ENCODE measurements at places on chromosomes 12 and 14. TPM values are rescaled to one million over a fixed set of nuclear protein-coding genes. Genes with fewer than 3 reads are reported as not detected.

Gene GPR162
- 13.8 TPM for total RNA-seq

Gene FGFR1OP2
- 31.3 TPM for total RNA-seq

Gene GATC
- 24.8 TPM for total RNA-seq

Gene SCARB1
- 26.8 TPM for total RNA-seq

Gene CAPZA3
- not detected for total RNA-seq

Gene TMEM229B
- 4.9 TPM for total RNA-seq

Gene SLC2A13
- 3.8 TPM for total RNA-seq

Gene CCDC88C
- 2.4 TPM for total RNA-seq

Gene SLC8A3
- not detected for total RNA-seq

Gene PLEKHG3
- total RNA-seq: 4.6 TPM

Gene FOXN4
- not detected for total RNA-seq

Gene TMPRSS12
- total RNA-seq: not detected

Gene GPRC5D
- not detected for total RNA-seq

Gene UBC
- total RNA-seq: 1,269 TPM

Gene MANSC4
- total RNA-seq: not detected
